ENCODE measurements at places on chromosomes 4 and X.

DNA sequence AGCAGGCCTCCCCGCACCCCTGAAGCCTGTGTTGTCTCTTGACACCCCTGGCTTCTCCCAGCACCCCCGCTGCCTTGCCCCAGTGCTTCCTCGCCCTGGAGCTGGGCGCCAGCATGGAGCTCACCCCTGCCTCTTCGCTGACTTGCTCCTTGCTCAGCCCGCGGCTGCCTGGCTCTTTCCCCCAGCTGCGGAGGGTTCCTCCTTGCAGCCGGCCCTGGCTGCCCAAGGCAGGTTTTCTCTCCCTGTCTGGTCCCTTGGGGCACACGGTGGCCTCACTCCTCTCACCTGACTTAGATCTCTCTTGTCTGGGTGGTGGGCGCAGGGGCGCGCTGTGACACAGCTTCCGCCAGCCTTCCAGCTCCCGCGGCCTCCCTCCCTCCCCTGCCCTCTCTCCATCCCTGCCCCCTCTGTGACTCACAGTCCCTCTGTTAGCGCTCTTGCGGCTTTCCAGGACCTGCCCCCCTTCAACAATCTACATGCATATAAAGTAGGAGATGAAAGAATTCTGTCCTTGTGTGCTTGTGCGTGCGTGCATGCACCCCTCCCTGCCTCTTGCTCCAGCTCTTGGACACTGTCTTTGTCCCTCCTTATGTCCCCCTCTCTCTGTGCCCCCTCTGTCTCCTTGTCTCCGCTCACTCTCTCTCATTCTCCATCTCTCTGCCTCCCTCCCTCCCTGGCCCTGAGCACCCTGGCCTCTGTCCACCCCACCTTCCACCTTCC, 2.2 kb downstream of the PLXNB3 start:
- no peak for DNase-seq

DNA sequence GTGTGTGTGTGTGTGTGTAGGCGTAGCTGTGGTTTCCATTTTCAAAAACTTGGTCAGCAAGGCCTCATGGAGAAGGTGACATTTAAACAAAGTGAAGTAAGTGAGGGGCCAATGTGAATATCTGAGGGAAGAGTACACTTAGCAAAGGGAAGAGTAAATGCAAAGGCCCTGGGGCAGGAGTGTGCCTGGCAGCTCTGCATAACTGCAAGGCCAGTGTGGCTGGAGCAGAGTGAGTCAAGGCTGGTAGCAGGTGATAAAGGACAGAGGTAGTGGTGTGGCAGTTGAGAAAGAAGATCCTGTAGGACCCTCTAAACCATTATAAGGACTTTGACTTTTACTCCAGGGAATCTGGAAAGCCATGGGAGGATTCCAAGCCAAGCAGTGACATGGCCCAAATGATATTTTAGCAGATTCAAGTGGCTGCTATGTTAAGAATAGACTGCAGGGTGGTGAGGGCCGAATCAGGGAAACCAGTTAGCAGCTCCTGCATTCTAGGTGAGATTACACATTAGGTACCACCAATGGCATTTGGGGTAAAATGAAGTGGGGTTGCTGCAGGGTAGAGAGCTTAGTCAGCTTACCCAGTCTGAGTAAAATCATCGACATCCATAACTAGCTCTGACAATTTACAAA, 5.9 kb upstream of the TBC1D1 start:
- no peak for DNase-seq

GRCh38 chr4:137125011-137125410, 407.3 kb downstream of the PCDH18 start:
- no peak for DNase-seq

- no peak for DNase-seq
Observed at GRCh38 chr4:112357897-112358296, 60.7 kb downstream of the ALPK1 start.

DNA sequence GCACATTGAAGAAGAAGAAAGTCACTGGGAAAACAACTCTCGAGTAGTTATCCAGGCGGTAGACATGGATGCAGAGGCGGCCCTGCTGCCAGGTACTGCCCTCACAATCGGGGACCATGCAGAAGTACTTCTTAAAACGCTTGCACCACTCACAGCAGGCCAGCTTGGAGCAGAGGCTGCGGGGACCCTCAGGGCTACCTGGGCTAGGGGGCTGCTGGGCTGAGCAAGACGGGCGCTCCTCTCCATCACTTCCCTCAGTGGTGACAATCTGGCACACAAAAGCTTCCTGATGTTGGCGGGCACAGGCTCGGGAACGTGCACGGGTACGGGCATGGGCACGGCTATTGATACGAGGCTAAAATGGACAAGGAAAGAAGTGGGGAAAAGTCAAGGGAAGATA, 19.7 kb downstream of the GABRE start:
- no peak for DNase-seq

DNA sequence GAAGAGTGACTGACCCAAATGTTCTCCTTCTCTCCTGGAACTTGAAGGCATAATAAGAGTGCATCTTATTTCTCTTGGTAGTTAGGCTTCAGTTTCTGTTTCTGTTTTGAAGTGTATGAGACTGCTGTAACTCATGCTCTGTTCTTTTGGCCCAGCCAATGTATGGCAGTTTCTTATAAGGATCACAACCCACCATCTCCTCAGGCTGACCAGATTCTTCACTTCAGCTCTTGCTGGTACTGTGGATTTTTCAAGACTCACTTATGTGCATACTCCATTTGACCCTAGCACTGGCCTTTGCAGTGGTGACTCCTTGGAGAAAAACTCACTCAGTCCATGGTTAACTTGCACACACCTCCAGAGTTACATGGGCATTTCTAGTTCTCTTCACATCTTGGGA, 9.6 kb upstream of the YTHDC1 start:
- DNase-seq, result no peak

DNA sequence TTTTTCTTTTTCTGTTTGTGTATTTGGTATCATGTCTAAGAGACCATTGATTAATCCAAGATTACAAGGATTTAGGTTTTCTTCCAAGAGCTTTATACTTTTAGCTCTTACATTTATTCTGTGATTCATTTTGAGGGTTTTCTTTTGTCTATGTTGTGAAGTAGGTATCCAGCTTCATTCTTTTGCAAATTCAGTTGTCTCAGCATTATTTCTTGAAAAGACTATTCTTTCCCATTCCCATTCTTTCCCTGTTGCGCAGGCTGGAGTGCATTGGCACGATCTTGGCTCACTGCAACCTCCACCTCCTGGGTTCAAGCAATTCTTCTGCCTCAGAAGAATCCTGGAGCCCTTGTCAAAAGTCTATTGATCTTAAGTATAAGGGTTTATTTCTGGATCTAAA, 164.9 kb downstream of the NAA11 start:
- no peak for DNase-seq

GRCh38 chr4:184510401-184510800, 36.1 kb upstream of the IRF2 start:
- DNase-seq, result no peak

GRCh38 chrX:7574325-7574724, 268.6 kb upstream of the VCX start:
- DNase-seq, result no peak

DNA sequence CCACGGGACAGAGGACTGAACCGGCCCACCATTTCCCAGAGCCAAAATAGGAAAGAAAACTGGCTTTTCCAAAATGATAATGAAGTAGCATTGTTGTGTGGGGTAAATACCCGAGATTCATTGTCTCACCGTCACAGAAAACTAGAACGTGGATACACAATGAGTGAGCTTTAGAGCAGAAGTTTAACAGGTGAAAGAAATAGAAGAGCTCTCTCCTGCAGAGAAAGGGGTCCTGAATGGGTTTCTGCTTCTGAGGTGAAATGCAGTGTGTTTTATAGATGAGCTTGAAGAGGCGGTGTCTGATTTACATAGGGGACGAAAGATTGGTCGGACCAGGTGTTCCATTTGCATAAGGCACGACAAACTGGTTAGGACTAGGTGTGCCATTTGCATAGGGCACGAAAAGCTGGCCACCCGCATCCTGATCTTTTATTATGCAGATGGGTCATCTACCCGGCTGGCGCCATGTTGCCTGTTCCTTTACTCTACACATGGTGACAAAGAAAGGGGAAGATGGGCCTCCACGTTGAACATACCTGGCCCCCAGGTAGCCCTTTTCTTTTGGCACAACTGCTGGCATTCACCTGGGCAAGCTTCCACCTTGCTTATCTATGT, 118.1 kb downstream of the ATXN3L start:
- no peak for DNase-seq

GRCh38 chr4:60657807-60658206, 542.3 kb upstream of the ADGRL3 start:
- no peak for DNase-seq

- no peak for DNase-seq
Observed at GRCh38 chr4:24798036-24798610, 2.8 kb downstream of the SOD3 start.

- no peak for DNase-seq
Observed at GRCh38 chr4:3235581-3235980, 13.4 kb upstream of the MSANTD1 start.

DNA sequence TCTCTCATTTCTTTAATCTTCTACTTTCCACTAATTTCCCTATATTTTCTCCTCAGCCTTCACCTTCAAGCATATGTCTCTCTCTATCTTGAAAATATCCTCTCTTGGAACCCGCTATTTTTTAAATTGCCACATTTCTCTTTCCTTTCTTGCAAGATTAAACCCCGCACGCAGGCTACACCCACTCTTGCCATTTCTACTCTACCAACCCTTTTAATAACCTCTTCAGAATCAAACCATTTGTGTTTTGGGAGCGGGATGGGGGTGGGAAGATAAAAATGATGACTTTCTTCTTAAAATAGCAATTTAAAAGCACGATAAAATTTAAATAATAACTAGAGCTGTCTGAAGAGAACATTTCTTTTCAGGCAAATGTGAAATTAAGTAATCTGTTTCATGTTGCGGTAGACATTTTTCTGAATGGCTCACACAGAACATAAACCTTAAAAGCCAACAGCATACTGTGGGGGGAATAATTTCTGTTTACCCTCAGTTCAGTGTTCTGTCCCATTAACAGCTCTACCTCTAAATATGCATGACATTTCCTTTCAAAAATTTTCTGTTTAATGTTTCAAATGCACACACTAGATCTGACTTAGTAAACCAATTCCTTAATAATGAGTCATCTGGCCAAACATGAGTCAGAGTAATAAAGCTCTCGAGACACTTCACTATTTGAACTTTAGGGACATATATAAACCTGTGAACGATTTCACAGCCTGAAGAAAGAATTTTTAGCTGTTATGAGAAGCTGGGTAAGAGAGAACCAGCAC, 20.5 kb downstream of the ARSJ start:
- no peak for DNase-seq

GRCh38 chr4:101075536-101075935, 271.8 kb downstream of the PPP3CA start:
- DNase-seq, result no peak

GRCh38 chrX:41952102-41952501, 28.7 kb upstream of the CASK start:
- DNase-seq, result no peak

GRCh38 chrX:64394059-64394873, 986 bp downstream of the MTMR8 start:
- no peak for DNase-seq

- no peak for DNase-seq
Observed at GRCh38 chr4:2871911-2872310, 28.3 kb downstream of the ADD1 start.

GRCh38 chr4:61556277-61556676, 356.2 kb downstream of the ADGRL3 start:
- DNase-seq, result no peak

GRCh38 chrX:46178763-46179162, 366.5 kb downstream of the ZNF674 start:
- DNase-seq, result no peak

- DNase-seq, result no peak
Observed at GRCh38 chr4:38155589-38156294, 195.5 kb downstream of the PTTG2 start.

- no peak for DNase-seq
Observed at GRCh38 chrX:5051831-5052491, 1176.7 kb downstream of the NLGN4X start.

DNA sequence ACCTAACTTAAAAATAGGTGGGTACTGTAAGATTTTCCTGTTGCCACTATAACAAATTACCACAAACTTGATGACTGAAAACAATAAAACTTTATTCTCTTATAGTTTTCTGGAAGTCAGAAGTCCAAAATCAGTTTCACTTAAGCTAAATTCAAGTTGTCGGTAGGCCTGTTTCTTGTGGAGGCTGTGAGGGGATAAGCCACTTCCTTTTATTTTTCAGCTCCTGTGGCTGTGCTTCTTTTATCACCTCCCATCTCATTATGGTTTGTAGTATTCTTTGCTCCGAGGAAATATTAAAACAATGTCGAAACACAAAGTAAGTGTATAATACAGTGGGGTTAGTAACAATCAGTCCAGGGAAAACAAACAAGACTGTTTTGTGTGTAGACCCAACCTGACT, 610.5 kb upstream of the TECRL start:
- no peak for DNase-seq

- DNase-seq, result no peak
Observed at GRCh38 chr4:169412046-169412445, 141.3 kb upstream of the SH3RF1 start.

DNA sequence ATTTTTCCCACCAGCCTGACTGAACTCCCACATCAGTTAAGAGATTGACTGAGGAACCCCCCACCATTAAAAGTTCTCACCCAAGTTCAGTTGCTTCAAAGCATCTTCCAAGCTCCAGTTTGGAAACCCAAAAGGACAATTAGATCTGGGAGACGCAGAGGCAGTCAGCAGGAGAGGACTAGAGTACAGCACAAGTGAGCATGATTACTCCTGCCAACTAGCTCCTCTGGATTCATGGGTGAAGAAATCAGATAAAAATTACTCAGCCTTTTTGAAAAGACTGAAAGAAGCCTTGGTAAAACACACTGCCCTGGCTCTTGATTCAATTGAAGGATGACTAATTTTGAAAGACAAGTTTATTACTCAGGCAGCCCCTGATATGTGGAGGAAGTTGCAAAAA, 297.5 kb downstream of the ADAM29 start:
- no peak for DNase-seq

GRCh38 chr4:65799513-65799912, 129.2 kb upstream of the EPHA5 start:
- no peak for DNase-seq

GRCh38 chr4:182212211-182212761, 30.9 kb upstream of the TENM3 start:
- DNase-seq, result no peak

- DNase-seq, result no peak
Observed at GRCh38 chrX:26083093-26083492, 55.0 kb upstream of the MAGEB18 start.

- no peak for DNase-seq
Observed at GRCh38 chr4:153146031-153146430, 58.2 kb upstream of the TRIM2 start.

- no peak for DNase-seq
Observed at GRCh38 chrX:152918707-152919106, 20.8 kb downstream of the ZNF185 start.

DNA sequence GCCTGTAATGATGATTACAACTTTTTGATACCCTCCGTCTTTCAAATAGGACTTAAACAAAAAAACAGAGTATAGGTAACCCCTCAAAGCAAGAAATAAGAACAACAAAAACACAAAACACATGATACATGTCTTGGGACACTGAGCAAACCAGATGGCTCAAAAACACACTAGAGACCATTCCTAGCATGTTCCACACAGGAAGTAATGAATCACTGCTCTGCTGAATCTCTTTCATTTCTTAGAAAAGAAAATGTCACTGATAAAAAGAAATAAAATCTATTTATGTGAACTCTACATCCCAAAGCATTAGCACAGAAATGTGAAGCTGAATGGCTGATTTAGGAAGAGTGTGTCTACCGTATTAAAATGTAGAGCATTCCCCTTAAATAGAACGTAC, 134.5 kb upstream of the IL15 start:
- DNase-seq, result no peak

- DNase-seq, result no peak
Observed at GRCh38 chr4:188466001-188466400, 326.8 kb downstream of the TRIML1 start.

- no peak for DNase-seq
Observed at GRCh38 chr4:159607809-159608208, 504.9 kb downstream of the RAPGEF2 start.
